ENCODE measurements at places on chromosomes 4 and X. TPM values are rescaled to one million over a fixed set of nuclear protein-coding genes. Genes with fewer than 3 reads are reported as not detected.

The HSFX4 gene
- total RNA-seq, result not detected

The MAGEA3 gene
- total RNA-seq, result not detected

The NXF2B gene
- total RNA-seq, result not detected

The AGTR2 gene
- not detected for total RNA-seq

The MYOZ2 gene
- 12.0 TPM for total RNA-seq

The ADRA2C gene
- 72.2 TPM for total RNA-seq

The GPR143 gene
- total RNA-seq, result not detected

The ZMYM3 gene
- total RNA-seq, result 26.0 TPM

The TEX13C gene
- not detected for total RNA-seq

The GUCY1B1 gene
- 24.9 TPM for total RNA-seq

- DNase-seq, result no peak
- no peak overlapping the region for H3K4me3 ChIP-seq
- H3K27ac ChIP-seq, result peak overlapping the region; percentile 80
These were observed 111.5 kb upstream of the MYOZ2 start for GRCh38 chr4:119024102-119024501.

DNA sequence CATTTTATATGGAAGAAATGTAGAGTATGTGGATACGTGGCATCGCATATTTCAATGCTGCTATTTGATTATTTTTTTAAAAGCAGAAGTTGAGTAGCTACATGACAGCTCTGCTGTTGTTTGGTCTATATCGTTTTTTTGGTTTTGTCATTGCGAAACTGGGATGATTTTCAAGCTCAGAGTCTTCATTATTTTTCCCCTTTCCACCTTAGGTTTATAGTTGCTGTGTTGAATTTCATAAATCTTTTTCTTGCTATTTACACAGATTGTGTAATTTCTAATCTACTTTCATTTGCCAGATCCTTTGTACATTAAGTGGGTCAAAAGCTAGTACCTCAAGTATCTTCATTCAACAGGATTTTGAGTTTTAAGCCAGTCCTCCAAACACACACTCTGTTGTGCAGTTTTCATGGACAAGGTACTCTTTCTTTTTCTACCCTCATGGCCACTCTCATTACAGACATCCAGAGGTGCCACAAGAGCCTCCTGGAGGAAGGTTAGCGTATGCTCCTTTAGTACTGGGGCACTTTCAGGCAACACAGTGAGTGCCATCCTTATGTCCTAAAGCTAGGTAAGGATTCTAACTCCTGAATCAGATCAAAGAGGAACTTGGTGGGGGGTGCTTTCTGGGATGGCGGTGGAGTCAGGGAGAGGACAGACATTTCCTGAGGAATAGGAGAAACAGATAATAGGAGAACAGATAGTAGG lies 123.2 kb downstream of the FHIP1A start:
- no peaks in the 10 kb centered on the region for H3K36me3 ChIP-seq
- H3K27ac ChIP-seq, result no peak overlapping the region

DNA sequence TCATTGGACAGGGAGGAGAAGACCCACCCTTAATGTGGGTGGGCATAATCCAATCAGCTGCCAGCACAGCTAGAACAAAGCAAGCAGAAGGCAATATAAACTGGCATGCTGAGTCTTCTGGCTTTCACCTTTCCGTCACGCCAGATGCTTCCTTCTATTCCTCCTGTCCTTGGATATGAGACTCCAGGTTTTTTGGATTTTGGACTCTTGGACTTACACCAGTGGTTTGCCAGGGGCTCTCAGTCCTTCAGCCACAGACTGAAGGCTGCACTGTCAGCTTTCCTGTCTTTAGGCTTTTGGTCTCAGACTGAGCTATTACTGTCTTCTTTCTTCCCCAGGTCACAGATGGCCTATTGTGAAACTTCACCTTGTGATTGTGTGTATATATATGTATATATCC lies 32.2 kb upstream of the UGT2B4 start:
- no peak overlapping the region for H3K27ac ChIP-seq
- DNase-seq, result no peak
- no peaks in the 10 kb centered on the region for H3K36me3 ChIP-seq
- H3K4me1 ChIP-seq, result no peaks in the 10 kb centered on the region
- no peaks in the 10 kb centered on the region for H3K27me3 ChIP-seq
- H3K4me3 ChIP-seq, result no peak overlapping the region

GRCh38 chr4:139651282-139652194 lies 14.1 kb upstream of the MGST2 start:
- DNase-seq, result peak; percentile 89
- no peak overlapping the region for H3K4me3 ChIP-seq
- H3K36me3 ChIP-seq, result no peaks in the 10 kb centered on the region
- no peaks in the 10 kb centered on the region for H3K27me3 ChIP-seq
- H3K4me1 ChIP-seq, result no peaks in the 10 kb centered on the region

DNA sequence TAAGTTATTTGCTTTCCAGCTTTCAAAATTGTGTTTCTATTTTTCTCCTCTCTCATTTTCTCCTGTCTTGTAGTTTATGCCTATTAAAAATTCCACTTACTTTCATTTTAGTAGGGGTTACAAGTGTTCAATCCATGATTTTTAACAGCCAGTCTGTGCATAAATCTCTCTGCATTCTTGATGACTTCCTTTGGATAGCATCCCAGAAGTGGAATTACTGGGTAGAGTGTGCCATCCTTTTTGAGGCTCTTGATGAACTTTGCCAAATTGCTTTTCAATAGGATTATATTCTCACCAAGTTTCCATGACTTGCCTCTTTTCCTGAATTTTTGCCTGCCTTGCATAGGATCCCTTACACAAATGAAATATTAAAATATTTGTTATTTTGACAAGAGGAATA lies 58.5 kb downstream of the DIPK2B start:
- no peaks in the 10 kb centered on the region for H3K36me3 ChIP-seq
- no peaks in the 10 kb centered on the region for H3K4me1 ChIP-seq
- no peak for DNase-seq
- no peak overlapping the region for H3K4me3 ChIP-seq
- no peaks in the 10 kb centered on the region for H3K27me3 ChIP-seq

DNA sequence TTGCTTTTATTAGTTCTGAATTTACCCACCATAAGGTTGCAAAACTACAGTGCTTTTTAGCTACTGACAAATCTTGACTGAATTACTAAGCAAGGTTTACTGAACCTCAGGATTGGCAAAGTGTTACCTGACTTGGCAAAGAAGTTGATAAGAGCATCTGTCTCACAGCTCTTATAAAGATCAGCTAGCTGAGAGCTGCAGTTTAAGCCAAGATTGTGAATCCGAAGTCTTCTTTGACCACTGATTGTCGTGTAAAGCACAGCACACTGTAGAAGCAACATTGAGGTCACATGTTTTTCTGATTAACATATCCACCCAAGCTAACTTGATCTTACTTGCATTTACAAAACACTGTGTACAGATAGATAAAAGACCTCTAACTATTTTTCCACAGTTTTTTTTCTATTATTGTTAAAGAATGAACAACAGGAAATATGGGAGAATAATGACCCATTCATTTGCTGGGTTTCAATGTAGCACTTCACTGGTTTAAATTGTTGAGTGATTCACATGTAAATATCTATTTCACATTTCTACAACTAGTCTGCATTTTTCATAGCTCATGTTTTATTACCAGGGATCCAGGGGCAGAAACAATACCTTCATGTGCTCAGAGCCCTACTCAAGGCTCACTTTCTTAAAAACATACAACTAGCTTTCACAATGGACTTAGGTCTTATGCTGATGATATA lies 54.0 kb downstream of the METTL14 start:
- no peak overlapping the region for H3K4me3 ChIP-seq
- peaks cover 6% of the 10 kb centered on the region for H3K36me3 ChIP-seq
- no peaks in the 10 kb centered on the region for H3K27me3 ChIP-seq
- DNase-seq, result no peak

- H3K27ac ChIP-seq, result no peak overlapping the region
- no peak for DNase-seq
- H3K36me3 ChIP-seq, result no peaks in the 10 kb centered on the region
- H3K4me1 ChIP-seq, result no peaks in the 10 kb centered on the region
- H3K4me3 ChIP-seq, result no peak overlapping the region
These were observed 16.5 kb upstream of the KLHL34 start for GRCh38 chrX:21674430-21675186.

GRCh38 chr4:48203819-48204218 lies 65.8 kb downstream of the TEC start:
- H3K36me3 ChIP-seq, result no peaks in the 10 kb centered on the region
- no peak overlapping the region for H3K4me3 ChIP-seq
- H3K27me3 ChIP-seq, result no peaks in the 10 kb centered on the region
- no peaks in the 10 kb centered on the region for H3K4me1 ChIP-seq
- DNase-seq, result no peak

- no peaks in the 10 kb centered on the region for H3K4me1 ChIP-seq
- no peaks in the 10 kb centered on the region for H3K36me3 ChIP-seq
- no peaks in the 10 kb centered on the region for H3K27me3 ChIP-seq
- DNase-seq, result no peak
- peak overlapping the region; percentile 10 for H3K27ac ChIP-seq
These were observed 1.4 kb downstream of the UBA6 start for GRCh38 chr4:67699603-67700002.

DNA sequence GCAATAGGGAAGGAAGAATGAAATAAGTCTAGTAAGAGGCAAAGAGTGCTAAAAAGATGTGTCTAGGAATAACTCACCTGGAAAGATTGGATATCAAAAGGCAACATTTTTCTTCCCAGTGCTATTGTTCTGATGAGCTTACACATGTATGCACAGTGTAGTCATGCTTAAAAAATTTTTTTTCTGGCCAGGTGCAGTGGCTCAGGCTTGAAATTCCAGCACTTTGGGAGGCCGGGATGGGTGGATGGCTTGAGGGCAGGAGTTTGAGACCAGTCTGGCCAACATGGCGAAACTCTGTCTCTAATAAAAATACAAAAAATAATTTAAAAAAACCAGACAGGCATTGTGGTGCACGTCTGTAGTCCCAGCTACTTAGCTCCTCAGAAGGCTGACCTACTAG lies 795.8 kb upstream of the IGFBP7 start:
- H3K4me3 ChIP-seq, result no peak overlapping the region
- no peaks in the 10 kb centered on the region for H3K4me1 ChIP-seq
- no peak overlapping the region for H3K27ac ChIP-seq
- no peaks in the 10 kb centered on the region for H3K27me3 ChIP-seq
- DNase-seq, result no peak
- no peaks in the 10 kb centered on the region for H3K36me3 ChIP-seq

DNA sequence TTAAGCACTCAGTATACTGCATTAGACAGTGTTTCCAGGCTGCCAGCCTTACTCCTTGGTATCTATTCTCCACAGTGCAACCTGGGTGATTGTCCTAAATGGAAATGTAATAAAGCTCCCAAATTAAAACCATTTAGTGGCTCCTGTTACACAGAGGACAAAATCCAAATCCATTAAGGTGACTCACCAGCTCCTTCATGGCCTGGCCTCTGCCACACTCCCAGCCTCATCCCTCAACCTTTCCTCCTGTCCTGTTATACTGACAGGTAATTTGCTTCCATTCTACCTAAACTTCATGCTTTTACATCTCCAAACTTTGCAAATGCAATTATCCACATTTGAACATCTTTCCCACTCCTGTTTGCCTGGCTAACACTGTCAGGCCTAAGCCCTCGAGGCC lies 140.3 kb downstream of the INPP4B start:
- no peak overlapping the region for H3K4me3 ChIP-seq
- no peaks in the 10 kb centered on the region for H3K36me3 ChIP-seq
- DNase-seq, result no peak
- H3K27ac ChIP-seq, result no peak overlapping the region

DNA sequence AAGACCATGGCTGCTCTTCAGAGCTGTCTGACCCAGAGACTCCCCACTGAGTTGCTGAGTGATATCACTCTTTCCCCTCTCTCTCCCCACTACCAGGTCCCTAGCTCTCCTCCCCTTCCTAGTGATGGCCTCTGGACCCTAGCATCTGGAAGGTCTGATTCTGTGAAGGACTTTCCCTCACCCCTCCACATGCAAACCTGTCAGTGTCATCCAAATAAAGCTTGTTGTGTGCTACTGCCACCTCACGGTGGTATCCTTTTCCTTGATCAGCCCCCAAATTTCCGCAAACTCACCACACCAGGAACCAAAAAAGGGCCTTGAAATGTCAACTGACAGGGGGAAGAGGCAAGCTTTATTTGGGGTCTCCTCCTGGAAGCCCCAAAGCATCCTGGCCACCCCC lies 500.2 kb downstream of the IDS start:
- no peaks in the 10 kb centered on the region for H3K36me3 ChIP-seq
- H3K4me3 ChIP-seq, result no peak overlapping the region
- H3K27ac ChIP-seq, result no peak overlapping the region
- DNase-seq, result no peak
- H3K4me1 ChIP-seq, result no peaks in the 10 kb centered on the region

DNA sequence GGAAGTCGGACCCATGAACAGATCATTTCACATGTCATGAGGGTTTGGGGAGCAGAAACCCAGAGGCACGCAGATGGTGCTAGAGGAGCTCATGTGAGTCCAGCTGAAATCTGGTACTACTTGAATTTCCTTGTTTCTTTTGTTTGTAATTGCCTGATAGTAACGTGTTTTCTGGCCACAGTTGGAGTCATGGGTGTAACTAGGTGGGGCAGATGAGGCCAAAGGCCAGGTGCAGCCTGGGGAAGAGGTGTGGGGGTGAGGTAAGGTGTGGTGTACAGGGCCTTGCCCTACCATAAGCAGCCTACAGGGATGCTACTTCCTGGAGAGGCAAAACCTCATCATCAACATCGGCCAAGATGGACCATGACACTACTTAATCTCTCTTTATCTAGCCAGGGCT lies 271.4 kb downstream of the PTTG2 start:
- no peaks in the 10 kb centered on the region for H3K36me3 ChIP-seq
- no peak overlapping the region for H3K4me3 ChIP-seq
- no peak overlapping the region for H3K27ac ChIP-seq
- no peak for DNase-seq

- H3K36me3 ChIP-seq, result no peaks in the 10 kb centered on the region
- no peaks in the 10 kb centered on the region for H3K4me1 ChIP-seq
- no peak overlapping the region for H3K27ac ChIP-seq
These were observed 663.4 kb upstream of the LCORL start for GRCh38 chr4:18684932-18685331.

DNA sequence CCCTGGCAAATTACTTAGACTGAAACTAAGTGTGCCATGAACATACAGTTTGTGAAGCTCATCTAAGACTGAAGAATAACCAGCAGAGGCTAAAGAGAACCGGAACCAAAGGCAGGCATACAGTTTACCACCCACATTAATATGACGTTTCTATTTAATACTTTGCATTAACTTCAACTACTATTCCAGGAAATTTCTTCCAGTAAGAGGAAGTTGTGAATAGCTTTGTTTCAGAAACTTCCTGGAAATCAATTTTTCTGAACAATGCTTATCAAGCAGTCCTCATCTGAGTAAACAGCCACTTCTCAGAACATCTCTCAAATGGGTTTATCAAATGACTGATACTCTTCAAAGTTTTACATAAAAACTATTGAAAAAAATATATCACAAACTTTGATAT lies 252.7 kb downstream of the OPHN1 start:
- H3K27me3 ChIP-seq, result no peaks in the 10 kb centered on the region
- no peak overlapping the region for H3K4me3 ChIP-seq
- no peak overlapping the region for H3K27ac ChIP-seq
- H3K4me1 ChIP-seq, result no peaks in the 10 kb centered on the region
- DNase-seq, result no peak
- no peaks in the 10 kb centered on the region for H3K36me3 ChIP-seq

Measured in aorta (tissue), 5 donors.